ENCODE measurements at places on chromosomes 2 and 18.
A peak's percentile ranks its signal among the peaks of the same experiment; 100 is the strongest.

DNA sequence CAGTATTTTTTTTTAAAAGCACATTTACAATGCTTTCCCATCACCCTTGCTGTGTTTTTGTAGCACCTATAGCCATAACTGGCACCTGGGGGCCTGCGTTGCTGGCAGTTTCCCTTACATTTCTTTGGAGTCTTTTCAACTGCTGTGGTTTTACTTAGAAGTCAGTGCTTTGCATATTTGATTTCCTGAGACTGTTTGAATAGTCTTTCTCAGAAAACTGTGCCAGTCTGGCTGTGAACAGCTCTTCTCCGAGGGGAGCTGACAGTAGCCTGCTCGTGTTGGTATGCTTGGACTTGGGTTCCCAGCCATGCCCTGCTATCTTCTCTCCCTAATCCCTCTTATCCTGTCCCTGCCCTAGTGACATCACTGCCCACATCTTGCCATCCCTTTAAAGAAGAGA, 81.5 kb downstream of the DPP4 start:
- peak; percentile 44 for DNase-seq

DNA sequence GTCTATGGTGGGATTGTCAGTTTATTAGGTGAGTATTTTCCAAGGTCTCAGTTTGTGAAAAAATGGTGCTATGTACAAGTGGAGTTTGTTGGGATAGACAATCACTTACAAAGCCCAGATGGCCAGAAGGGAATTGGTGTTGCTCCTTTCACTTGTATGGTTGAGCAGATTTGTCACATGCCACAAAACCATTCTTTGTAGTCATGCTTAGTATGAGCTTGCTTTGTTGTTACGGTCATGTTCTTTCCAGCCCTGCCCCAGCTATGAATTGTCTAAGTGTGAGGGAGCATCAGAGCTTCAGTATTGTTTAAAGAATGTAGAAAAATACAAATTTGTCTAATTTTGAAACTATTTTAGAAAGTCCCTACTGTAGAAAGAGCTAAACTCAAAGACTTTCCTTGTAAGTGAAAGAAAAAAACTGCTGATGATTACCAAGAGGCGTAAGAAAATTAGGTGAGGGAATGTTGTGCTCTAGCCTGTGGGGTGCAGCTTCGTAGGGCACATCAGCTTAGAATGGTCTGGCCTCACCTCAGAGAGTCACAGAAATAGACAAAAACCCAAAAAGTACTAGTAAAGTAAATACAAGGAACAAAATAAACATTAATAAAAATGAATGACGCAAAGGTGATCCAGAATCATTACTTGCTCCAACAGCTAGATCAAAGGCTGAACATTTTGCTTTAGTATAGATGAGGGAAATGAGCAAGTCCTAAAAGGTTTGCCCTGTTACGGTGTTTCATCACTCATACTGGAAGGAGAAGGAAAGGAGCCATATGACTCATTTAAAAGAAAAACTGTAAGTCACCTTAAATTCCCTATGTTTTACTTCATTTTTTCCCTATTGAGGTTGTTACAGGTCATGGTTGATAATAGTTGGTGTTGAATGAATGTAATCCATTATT, 9.2 kb downstream of the TGIF1 start:
- DNase-seq, result no peak

DNA sequence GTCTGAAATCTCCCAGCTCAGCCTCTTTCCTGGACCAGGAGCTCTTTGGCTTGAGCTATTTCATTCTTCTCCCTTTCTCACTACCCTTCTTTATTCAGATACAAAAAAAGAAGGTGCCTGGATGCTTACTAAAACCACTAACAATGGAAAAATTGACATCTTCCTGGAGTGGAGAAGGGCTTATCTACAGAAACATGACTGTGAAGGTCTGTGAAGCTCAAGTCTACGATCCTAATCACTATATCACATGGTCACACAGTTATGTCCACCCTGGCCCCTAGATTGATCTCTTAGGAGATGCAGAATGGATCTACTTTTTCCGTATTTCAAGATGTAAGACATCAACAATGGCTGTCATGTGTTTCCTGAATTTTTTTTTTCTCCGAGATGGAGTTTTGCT, 5.7 kb upstream of the KRCC1 start:
- no peak for DNase-seq

- no peak for DNase-seq
These were observed 95.4 kb downstream of the BOD1L2 start for GRCh38 chr18:57242285-57242684.

DNA sequence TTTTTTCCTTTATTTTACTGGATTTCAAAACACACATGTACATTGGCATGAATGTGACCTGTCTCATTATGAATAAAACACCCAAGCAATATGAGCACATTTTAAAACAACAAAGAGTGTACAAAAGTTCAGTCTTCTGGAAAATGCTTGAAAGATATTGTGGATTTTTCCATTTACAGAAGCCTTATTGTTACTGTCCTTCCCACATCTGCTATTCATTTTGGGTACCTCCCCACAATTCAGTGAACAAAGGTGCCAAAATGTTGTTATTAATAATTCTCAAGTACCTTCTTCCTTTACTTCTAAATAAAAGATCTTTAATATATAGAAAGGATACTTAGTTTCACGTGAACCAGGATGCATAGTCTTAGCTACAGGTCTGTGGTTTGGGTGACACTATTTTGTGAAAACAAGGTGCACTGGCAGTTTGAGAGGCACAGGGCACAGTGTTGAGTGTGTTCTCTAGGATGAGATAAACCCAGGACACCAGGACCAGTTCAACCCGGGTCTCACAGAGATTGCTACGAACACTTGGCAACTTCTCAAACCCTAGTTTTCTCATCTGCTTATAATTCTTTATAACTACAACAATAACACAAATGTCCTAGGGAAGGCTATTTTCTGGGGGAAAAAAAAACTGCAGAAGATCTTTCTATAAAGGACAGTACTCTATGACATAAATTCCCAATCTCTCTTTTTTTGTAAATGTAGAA, 84.5 kb upstream of the GALNT5 start:
- DNase-seq, result no peak

Data from stimulated activated CD4-positive, alpha-beta T cell treated with anti-CD3 and anti-CD28 coated beads, Interleukin-2, amount 100 ng/mL, for 24 hours (primary cell).